RCC 7860 (cell line): ENCODE measurements at places on chromosomes 5 and 9.

- DNase-seq: no peak
Observed at GRCh38 chr9:38671372-38671731, 48.6 kb downstream of the FAM240B start.

DNA sequence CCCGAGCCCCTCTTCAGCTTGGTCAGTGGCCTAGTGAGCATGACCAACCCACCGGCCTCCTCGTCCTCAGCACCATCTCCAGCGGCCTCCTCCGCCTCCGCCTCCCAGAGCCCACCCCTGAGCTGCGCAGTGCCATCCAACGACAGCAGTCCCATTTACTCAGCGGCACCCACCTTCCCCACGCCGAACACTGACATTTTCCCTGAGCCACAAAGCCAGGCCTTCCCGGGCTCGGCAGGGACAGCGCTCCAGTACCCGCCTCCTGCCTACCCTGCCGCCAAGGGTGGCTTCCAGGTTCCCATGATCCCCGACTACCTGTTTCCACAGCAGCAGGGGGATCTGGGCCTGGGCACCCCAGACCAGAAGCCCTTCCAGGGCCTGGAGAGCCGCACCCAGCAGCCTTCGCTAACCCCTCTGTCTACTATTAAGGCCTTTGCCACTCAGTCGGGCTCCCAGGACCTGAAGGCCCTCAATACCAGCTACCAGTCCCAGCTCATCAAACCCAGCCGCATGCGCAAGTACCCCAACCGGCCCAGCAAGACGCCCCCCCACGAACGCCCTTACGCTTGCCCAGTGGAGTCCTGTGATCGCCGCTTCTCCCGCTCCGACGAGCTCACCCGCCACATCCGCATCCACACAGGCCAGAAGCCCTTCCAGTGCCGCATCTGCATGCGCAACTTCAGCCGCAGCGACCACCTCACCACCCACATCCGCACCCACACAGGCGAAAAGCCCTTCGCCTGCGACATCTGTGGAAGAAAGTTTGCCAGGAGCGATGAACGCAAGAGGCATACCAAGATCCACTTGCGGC is 1.8 kb downstream of the EGR1 start:
- no peak for DNase-seq

DNA sequence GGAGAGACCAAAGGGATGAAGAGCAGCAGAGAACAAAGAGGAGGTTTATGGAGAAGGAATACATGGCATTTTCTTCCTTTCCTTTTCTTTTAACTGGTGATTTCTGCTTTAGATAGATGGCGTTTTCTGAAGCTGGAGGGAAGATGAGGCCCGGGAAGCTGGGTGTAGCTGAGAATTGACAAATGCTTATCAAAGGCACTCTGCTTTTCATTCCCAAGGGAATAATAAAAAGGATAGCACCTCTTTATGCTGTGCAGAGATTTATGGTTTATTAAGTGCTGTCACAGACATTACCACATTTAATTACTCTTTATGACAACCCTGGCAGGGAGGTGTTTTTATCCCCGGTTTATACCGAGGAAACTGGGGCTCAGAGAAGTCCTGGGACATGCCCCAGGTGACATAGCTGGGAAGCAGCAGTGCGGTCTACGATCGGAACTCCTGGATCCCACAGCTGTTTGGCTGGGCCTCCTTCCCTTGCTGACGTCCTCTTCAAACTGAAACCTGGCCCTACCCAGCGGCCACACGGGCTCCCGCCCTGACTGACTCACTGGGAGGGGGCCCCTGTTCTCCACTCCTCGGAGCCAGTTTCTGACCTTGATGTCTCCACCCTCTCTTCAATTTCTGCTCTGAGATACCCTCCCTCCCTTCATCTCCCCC is 8.2 kb upstream of the EPB41L4B start:
- DNase-seq: no peak

DNA sequence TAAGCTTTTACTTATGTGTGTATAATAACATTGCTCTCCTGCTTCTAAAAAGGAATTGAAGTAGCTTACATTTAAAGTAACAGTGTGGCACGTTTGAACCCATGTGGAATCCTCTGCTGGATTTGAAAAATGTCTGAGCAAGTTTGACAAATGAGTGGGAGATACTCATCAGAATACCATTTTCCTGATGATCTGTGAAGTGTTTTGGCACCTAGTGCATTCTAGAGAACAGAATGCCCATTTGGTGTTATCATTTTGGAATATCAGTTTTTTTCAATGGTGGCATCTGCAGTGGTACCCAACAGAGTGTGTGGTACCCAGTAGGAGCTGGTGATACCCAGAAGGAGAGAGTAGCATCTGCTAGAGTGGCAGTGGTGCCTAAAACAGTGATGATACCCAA is 471.1 kb downstream of the PLK2 start:
- no peak for DNase-seq

DNA sequence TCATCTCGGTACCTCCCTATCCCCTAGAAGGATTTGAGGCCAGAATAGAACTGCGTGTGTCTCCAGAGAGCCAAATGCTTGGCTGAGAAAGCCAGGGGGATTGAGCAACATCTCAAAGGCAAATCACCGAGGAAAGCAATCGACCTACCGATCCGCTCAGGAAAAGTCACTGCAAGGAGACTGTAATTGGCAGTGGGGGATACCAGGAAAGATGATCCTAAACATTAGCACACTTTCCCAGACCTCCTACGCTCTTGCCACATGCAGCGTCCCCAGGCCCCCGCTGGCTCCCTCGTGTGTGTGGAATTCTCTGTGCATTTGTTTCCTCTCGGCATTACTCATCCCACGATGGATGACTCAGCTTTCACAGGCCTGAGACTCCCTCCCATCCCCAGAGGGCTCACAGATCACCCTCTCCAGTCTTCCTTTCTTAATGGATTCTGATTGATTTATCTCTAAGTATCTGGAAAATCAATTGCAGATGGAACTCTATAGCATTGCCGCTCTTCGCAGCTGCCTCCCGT is 82.2 kb upstream of the ICE1 start:
- peak; percentile 99 for DNase-seq

- DNase-seq: no peak
Observed at GRCh38 chr5:133409210-133409674, 203.1 kb downstream of the FSTL4 start.

- DNase-seq: no peak
Observed at GRCh38 chr5:109844695-109845094, 155.0 kb downstream of the MAN2A1 start.

GRCh38 chr9:133286523-133286922 is 11.5 kb upstream of the ABO start:
- DNase-seq: no peak

DNA sequence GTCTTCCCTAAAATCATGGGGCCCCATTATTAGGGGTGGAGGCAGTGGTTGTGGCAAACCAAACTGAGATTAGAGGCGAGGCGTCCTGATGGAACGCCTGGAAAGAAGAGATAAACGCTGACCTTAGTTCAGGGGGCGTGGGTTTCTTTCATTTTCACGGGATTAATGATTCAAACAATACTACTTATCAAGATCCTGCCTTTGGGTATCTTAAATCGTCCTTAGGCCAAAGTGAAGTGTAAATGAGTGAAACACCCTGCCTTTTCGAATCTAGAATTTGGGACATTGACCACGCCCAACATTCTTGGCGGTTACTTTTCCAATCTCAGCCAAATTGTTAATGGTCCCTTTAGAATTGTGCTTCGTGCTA is 1.0 kb upstream of the UBTD2 start:
- DNase-seq: no peak

GRCh38 chr9:121576281-121577075 is 75.0 kb upstream of the DAB2IP start:
- DNase-seq: no peak

- no peak for DNase-seq
Observed at GRCh38 chr5:173237875-173238220, 2.8 kb upstream of the NKX2-5 start.

- no peak for DNase-seq
Observed at GRCh38 chr5:179217956-179218942, 127.0 kb downstream of the ADAMTS2 start.

DNA sequence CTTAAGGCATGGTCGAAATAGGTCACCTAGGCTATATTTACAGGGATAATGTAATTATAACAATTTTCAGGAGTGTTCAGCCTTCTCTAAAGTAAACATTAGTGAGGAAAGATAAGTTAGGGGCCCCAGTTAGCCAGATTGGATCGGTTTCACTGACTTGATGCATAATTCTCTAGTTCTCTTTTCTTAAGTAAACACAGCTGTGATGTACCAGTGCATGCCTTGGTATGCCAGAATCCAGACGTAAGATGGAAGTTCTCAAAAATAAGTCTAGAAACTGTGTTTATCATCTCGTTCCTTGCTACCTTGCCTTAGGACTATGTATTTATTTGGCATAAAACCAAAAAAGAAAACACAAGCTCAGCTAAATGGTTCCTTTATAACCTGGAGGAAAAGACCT is 442.2 kb upstream of the CLINT1 start:
- DNase-seq: no peak

GRCh38 chr5:97600486-97600885 is 417.4 kb upstream of the RIOK2 start:
- no peak for DNase-seq

DNA sequence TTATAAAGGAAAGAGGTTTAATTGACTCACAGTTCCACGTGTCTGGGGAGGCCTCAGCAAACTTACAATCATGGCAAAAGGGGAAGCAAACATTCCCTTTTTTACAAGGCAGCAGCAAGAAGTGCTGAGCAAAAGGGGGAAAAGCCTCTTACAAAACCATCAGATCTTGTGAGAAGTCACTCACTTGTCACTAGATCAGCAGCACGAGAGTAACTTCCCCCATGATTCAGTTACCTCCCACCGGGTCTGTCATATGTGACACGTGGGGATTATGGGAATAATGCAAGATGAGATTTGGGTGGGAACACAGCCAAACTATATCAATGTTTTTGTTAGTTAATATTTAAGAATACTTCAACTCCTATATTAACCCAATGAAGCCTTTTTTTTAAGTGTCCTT is 275.2 kb upstream of the CDH9 start:
- no peak for DNase-seq

DNA sequence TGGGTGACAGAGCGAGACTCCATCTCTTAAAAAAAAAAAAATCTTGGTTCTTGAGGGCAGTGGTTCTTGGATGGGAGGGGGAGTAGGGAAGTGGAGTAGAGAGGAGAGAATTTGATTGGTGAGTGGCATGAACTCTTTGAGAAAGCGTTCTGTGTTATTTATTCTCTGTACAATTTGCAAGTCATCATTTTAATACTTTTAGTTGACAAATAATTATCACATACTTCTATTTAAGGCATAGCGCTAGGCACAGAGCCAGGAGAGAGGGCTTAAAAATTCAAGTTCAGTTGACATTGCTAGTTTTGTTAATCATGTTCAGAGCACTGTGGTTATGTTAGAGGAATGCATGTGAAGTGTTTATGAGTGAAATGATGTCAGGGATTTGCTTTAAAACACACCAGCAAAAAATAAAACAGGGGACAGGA is 24.6 kb downstream of the HSDL2 start:
- no peak for DNase-seq

- DNase-seq: no peak
Observed at GRCh38 chr9:7320841-7321240, 478.7 kb downstream of the DMAC1 start.

GRCh38 chr9:137723783-137724445 is 105.1 kb downstream of the EHMT1 start:
- no peak for DNase-seq

DNA sequence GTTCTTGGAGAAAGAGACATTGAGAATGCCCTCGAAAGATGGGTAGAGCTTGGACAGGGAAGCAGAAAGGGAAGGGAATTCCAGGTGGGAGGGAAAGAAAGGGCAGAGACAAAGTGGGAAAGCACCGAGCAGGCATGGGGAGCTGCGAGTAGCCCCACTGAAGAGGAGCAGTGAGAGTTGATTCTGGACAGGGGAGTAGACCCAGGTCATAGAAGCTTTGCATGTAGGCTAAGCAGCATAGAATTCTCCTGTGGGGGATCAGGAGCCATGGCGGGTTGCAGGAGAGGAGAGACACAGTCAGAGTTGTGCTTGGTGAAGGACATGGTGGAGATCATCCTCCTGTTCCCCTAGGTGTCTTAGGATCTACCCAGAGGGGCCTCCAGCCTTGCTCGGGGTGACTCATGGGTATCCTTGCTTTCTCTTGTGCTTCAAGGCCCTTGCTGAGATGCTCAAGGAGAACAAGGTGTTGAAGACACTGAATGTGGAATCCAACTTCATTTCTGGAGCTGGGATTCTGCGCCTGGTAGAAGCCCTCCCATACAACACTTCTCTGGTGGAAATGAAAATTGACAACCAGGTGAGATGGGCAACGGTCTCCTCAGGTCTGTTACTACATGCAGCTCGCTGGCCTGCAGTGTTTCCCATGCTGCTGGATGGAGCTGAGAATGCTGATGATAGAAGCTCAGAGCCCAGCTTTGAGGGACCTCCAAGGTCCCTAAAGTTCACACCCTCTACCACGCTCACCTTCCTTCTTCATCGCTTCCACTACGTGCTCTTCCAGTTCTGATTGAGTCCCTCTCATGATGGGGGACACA is 64.5 kb downstream of the TSTD2 start:
- no peak for DNase-seq

GRCh38 chr5:160434022-160434531 is 12.4 kb downstream of the PTTG1 start:
- DNase-seq: peak; percentile 88

- no peak for DNase-seq
Observed at GRCh38 chr5:97529354-97529985, 346.4 kb upstream of the RIOK2 start.

DNA sequence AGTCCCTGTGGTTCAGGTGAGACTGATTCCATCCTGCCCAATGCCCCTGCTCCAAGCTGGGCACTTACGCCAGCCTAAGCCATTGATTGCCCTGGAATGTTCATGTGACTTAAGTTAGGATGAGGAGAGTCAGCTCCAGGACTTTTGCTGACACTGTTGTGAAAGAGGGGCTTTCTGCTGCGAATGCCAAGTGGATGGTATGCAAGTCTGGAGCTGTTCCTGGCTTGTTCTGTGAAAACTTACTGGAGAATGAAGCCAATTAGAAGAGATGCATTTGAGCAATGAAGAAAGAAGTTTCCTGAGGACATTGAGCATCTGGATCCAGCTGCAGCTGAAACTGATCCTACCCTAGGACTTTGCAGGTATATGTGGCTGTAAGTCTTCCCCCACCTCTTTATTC is 61.2 kb upstream of the ZFR start:
- DNase-seq: no peak

DNA sequence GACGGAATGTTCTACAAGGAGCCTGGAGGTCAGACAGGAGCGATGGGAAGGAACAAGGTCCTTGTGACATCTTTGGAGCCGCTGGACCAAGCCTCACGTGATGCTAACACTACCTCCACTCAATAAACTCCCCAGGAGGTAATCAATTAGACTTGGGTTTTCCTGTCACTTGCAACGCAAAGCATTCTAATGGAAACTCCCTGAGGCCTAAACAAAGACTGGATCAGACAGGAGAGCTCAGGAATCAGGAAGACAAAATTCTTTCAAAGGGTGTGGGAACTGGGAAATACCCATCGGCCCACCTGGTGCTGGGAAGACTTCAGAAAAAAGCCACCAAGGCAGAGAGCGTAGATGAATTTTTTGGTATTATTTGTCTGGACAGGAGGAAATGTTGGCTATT is 22.3 kb upstream of the UNC5A start:
- no peak for DNase-seq

- no peak for DNase-seq
Observed at GRCh38 chr5:135492319-135492626, 40.1 kb upstream of the TIFAB start.

- no peak for DNase-seq
Observed at GRCh38 chr5:27406020-27406419, 367.6 kb upstream of the CDH9 start.

GRCh38 chr9:132390966-132391365 is 15.7 kb downstream of the TTF1 start:
- no peak for DNase-seq
